Stimulated activated CD4-positive, alpha-beta T cell treated with anti-CD3 and anti-CD28 coated beads, Interleukin-12 subunit alpha, Interleukin-12 subunit beta, amount 100 ng/mL, for 24 hours (primary cell): ENCODE measurements at places on chromosomes 6 and 20.

- DNase-seq = peak; percentile 65
Observed at GRCh38 chr20:49594143-49594930, 26.4 kb upstream of the PTGIS start.

GRCh38 chr6:31797588-31797987, 2.0 kb upstream of the VARS1 start:
- DNase-seq = no peak

DNA sequence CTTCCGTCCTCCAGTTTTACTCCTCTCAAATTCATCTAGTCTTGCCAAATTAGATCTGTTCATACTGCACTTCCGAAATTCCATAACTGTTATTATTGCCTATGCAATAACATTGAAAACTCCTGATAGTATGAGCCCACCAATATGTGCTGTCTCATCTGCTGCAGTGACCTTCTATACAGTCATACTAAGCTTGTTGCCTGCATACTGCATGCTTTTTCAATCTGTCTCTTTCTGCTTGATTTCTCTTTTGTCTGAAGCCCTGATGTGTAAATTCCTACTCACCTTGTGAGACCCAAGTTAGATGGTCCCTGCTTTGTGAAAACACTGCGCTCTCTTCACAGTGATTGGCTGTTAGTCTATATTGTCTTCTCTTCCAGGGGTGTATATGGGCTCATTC, 1.1 kb downstream of the TBP start:
- DNase-seq = no peak

GRCh38 chr6:119148098-119148824, 69.8 kb upstream of the FAM184A start:
- no peak for DNase-seq

DNA sequence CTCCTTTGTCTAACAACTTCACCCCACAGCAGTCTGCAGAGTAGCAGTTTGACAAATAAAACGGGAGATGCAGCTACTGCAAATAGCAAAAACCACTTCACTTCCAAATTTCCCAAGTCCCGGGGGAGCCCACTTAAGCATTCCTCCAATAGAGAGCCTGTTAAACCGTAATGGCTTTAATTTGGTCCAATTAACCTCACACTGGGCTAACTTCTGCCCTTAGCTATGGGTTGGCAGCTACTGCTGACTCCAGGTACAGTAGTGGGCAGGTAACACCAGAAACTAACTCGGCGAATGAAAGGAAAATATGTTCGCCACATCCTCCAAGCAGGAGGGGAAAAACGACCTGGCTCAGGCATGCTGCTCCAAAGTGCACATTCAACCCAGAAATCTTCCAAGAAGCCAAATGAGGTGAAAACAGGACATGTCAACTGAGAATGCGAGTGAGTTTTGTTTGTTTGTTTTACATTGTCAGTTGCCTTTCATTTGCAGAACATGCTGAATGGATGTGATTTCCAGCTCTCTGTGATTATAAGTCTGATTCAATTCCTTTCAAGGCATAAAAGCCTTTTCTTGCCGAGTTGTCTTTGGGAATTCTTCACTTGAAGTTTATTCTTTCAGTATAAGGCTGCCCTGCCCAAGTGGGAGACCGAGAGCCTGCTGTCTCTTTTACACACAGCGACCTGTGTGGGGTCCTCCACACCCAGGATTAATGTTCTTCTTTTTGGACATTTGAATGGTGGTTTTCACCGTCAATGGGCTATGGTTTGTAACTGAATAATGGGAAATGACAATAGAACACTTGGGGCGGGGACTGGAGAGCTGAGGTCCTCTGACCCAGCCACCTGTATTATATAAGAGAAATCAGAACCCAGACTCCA, 117.3 kb upstream of the ARMC2 start:
- no peak for DNase-seq

DNA sequence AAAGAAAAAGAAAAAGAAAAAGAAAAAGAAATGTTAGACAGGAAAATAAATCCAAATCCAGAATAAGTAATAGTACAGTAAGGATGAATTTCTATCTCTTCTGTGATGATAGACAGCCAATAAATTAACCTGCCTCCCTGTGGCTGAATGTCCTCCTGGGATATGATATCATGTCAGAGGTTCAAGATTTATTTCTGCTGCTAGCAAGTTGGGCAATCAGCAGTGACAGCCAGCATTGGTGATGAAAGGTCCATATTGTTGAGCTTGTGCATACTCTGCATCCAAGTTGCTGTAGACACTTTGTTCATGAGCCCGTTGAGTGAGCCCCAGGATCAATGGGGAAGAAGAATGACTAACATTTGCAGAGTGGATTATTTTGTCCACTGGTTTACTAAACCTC, 44.9 kb upstream of the CEP85L start:
- DNase-seq = no peak

GRCh38 chr20:59776059-59776603, 157.3 kb downstream of the SYCP2 start:
- no peak for DNase-seq

DNA sequence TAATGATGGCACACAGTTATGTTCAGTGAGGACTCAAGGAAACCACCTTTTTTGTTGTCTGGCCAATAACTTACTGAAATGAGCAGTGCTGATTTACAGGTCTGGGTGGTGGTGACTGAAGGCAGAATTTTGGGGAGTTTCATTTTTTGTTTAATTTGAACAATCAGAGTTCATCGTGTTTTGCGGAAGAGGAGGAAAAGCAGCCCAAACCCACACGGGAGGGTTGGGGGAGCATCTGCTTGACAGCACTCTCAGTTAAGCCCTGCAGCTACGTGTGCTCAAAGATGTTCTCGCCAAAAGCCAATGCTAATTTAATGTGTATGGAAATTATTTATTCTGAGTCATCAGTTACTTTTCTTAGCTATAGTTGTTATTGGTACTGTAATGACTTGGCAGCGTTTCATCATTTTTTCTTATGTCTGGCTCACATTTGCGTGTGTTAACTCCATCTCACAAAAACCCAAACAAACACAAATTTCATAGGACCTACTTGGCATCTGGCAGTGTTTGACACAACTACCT, 89.2 kb downstream of the UST start:
- peak; percentile 6 for DNase-seq

DNA sequence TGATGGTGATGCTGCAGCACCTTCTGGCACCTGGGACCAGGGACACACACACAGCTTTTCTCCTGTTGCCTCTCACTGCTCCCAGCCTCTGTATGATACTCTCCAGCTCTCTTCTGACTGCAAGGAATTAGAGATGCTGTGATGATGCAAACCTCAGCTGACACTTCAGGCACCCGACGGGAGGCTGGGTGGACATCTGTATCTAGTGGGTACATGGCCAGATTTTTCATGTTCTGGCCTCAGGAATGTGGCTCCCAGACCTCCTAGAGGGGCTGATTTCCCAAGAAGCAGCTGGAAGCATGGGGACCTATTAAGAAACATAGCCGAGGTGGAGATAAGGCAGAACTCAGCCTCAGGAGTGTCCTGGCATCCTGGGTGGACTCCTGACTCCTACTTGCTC, 6.8 kb upstream of the EPB41L1 start:
- DNase-seq = no peak

- DNase-seq = no peak
Observed at GRCh38 chr6:37482606-37483251, 17.0 kb downstream of the CCDC167 start.

DNA sequence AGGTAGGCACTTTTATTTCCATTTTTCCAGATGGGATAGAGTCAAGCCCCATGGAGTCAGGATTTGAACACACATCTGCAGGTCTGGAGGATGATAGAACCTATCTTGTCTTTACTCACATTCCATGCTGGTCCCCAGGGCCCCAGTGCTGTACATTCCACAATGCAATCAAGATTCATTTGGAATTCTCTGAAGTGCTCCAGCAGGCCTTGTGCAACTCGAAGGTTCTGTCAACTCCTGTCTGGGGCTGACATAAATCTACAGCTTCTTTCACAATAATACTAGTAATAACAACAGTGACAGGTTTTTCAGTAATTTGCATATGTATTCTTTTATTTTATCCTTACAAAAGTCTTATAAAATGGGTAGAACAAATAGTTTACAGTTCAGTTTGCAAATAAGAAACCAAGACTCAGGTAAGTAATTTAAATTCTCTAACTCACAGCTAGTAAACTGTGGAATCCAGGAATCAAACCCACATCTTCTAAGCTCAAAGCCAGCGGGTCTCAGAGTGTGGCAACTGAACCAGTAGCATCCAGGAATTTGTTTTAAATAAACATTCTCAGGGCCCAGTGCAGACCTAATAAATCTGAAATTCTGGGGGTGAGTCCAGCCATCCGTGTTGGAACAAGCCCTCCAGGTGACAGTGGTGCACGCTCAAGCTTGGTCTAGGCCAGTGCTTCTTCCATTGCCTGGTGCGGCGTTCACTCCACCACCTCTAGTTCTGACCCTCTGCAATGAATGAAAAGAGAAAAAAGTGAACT, 137.0 kb upstream of the TNFAIP3 start:
- DNase-seq = no peak

- no peak for DNase-seq
Observed at GRCh38 chr6:43113431-43114260, 37.5 kb downstream of the PTK7 start.

DNA sequence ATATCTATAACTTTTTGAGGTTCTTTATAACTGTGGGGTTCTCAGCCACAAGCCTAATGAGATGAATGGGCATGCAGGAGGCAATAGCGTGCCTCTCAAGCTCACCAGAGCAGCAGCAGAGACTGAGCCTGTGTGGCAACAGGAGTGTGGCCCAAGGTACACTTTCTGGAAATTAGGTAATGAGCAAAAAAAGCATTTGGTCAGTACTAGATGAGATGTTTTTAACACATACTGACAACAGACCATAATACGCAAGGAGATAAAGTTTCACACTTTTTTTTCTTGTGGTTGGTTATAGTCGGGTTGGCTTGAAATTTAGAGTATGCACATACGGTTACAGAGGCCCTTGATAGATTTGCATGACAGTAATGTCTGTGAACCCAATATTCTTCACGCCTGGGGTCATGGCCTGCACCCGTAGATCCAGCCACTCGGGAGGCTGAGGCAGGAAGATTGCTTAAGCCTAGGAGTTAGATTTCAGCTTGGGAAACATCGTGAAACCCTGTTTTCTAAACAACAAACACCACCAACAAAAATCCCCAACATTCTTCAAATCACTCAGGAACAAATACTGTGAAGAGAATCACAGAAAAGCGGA, 300.1 kb downstream of the GMDS start:
- DNase-seq = no peak

- no peak for DNase-seq
Observed at GRCh38 chr6:97717086-97717485, 434.1 kb upstream of the MMS22L start.

DNA sequence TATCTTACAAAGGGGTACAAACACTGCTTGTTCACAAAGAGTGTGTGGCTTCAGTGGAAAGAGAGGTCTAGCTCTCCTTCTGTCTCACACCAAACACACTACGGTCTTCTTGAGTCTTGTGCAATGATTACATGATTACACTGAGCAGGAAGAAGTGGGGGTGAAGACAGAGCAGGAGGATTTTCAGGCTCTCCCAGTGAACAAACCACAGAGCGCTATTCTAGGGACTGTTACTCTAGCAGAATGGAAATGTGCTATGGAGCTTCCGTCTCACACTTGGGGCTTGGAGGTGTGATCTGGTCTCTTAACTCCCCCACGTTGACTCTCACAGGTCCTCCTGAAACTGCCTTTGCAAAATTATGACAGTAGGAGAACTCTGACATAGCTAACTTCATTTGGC, 203.4 kb downstream of the MYLK4 start:
- no peak for DNase-seq

- DNase-seq = no peak
Observed at GRCh38 chr6:19269341-19269898, 567.8 kb upstream of the ID4 start.
